ACHN (cell line): ENCODE measurements at places on chromosomes 5 and 9.

GRCh38 chr9:7579351-7579750 lies 220.2 kb downstream of the DMAC1 start:
- no peak for DNase-seq

DNA sequence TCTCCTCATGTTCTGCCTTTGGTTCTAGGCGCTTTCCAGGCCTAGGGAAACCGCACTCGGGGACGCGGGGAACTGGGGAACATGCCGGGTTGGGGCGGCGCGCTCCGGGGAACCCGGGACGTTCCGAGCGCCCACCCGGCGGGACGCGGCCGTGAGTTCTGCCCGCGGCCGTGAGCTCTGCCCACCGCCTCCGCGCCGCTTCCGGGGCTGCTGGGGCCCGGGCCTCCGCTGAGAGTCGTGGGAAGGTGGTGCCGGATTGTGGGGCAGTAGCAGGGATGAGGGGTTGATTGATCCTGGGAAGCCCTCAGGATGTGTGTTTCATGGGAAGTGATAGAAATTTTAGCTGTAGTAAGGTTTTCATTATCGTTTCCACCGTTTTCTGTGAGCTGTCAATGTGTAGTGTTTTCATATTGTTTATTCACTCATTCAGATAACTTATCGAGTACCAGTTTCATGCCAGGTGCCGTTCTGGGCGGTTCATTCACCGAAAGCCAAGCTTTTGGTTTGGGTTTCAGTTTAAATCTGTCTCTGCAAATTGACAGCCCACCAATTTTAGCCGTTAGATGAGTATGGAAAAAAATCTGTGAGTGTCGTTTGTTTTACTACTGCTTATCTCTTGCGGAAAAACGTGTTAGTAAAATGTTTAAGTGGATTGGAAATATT lies 657 bp downstream of the MTRR start:
- DNase-seq: peak; percentile 21

DNA sequence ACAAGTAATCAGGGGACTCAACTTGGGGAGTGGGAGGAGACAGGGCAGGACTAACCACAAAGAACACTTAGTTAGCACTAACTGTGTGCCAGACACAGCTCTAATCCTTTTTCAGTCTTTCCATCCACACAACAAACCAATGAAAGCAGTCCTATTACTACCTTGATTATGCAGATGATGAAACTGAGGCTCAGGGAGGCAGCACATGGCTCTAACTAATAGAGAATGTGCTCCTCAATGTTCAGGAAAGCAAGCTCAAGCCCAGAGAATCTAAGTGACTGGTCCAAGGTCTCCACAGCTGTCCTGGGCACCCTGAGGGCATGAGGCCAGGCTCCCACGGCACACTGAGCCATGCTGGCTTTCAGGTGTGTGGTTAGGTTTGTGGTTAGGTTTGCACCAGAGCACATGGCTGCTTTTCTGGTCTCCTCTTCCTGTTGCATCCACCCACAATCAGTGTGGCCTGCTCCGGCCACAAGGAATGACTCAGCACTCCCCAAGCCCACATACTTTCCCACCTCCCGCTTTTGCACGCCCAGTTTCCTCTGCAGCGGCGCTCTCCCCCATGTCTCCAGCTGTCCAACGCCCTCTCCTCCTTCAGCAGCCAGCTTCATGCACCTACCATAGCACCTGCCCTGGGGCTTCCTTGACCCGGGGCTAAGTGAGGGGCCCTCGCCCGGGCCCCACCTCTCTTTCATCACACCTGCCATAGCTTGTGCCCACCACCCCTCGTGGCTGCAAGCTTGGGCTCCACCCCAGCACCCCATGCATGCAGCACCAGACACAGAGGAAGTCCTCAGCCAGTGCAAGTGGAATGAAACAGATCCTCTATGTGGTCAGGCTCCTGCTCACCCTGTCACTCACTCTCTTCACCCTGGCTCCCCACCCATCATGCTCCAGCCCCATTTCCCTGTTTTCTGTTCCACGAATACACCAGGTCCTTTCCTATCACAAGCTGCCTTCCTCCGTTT lies 133.1 kb downstream of the GABBR2 start:
- peak; percentile 30 for DNase-seq

- peak; percentile 92 for DNase-seq
Measured at GRCh38 chr9:92764988-92765936, 629 bp upstream of the BICD2 start.

GRCh38 chr5:81749561-81750307 lies 1.2 kb downstream of the SSBP2 start:
- DNase-seq: peak; percentile 22

DNA sequence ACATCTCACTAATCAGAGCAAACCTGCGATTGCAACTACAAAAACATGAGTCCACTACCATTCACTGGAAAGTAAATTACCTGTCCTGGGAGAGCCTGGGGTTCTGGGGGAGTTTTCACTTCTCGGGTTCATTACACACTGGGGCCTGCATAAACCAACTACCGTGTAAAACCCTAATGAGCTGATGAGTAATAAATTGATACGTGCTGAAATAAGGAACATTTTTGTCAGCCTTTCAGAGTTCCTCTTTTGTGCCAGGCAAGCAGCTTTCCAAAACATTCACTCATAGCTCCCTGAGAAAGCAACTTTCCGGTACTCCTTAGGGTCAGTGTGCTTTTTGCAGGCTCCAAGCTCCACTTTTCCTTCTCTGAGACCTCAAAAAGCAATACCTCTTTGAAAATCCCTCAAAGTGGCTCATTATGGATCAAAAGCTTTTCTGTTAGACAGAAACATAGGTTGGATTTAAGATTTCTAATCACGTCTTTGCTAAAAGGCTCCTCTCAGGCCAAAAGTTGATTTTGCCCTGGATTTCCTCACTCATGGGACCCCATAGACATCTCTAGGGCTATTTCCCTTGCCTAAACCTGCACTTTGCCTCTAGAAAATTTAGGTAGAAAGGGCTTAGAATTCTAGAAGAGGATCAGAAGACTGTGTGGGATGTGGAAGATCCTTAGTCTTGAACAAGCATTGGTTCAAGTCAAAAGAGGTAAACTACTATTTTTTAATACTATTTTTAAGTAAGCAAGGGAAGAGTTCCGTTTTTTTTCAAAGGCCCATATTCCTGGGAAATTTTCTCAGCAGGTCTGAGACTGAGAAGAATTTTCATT lies 74.8 kb downstream of the ST8SIA4 start:
- DNase-seq: no peak

GRCh38 chr5:153745778-153746395 lies 255.4 kb downstream of the GRIA1 start:
- no peak for DNase-seq

GRCh38 chr9:94956731-94957130 lies 230.2 kb downstream of the AOPEP start:
- DNase-seq: no peak

DNA sequence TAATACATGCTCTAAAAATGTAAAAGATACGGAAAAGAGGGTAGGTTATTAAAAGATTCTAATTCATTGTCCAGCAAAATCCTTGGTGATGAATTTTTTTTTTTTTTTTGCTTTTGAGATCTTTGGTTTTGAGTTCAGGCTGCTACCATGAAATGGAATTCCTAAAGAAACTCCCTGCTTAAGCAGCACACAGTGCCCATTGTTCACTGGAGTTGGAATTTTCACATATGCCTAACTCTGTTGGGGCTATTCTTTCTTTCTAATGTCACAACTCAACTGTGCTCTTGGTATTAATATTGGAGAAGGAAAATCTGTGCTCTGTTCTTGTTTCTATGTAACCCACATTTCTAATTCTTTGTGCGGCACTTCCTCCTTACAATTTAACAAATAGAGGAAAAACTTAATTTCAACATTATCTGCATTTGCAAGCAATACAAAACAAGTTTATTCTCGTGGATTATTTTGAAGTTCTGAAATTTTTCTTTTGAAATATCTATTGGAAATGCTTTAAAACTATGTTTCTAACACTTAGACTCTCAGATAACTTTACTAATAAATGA lies 21.6 kb downstream of the MATR3 start:
- DNase-seq: no peak

GRCh38 chr5:155822177-155822576 lies 504.8 kb upstream of the SGCD start:
- DNase-seq: no peak

DNA sequence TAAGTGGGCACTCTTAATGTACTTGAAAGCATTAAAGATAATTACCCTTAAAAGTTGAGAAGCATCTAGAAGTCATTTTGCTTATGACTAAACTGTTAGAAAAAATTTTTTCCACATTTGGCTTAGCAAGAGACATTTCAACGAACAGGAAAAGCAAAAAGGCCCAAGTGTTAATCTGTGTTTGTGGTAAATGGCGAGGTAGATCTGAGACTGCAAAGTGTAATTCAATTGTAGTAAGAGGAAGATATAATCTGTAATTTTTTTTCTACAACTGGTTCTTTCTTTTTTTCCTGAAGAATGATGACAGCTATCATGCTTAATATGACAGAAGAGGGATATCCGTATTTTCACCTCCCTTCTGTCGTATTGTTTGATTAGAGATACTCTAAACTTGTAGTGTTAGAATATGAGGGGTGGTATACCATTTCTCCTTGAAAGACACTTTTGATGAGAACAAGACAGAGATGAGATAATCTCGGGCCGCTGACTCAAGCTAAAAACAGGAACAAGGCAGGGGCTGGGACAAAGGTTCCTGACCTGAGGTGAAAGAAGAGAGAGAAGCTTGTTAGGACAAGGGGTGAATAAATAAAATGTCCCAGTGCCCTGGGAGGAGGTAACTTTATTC lies 459.3 kb upstream of the ZNF608 start:
- DNase-seq: no peak

GRCh38 chr9:3912280-3912679 lies 386.5 kb upstream of the RFX3 start:
- no peak for DNase-seq

GRCh38 chr9:96440671-96441199 lies 9.2 kb upstream of the HABP4 start:
- DNase-seq: no peak
